ENCODE measurements at places on chromosomes 7 and 10.

GRCh38 chr10:13877154-13877909 lies 290.6 kb downstream of the PRPF18 start:
- DNase-seq = no peak

- no peak for DNase-seq
These were observed 7.8 kb downstream of the FBXW4 start for GRCh38 chr10:101687071-101687658.

DNA sequence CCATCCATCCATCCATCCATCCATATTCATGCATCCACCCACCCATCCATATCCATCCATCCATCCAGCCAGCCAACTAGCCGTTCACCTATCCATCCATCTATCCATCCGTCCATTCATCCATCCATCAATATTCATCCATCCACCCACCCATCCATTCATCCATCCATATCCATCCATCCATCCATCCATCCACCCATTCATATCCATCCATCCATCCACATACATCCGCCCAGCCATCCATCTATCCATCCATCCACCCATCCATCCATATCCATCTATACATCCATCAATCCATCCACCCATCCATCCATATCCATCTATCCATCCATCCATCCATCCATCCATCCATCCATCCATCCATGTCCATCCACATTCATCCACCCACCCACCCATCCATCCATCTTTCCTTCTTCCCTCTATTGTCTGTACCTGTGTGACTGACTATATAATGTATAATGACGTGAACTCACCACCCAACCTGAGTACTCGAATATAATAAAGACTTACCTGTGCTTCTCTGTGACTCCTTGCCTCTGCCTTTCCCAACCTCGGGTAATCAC lies 2.5 kb downstream of the INMT start:
- no peak for DNase-seq

DNA sequence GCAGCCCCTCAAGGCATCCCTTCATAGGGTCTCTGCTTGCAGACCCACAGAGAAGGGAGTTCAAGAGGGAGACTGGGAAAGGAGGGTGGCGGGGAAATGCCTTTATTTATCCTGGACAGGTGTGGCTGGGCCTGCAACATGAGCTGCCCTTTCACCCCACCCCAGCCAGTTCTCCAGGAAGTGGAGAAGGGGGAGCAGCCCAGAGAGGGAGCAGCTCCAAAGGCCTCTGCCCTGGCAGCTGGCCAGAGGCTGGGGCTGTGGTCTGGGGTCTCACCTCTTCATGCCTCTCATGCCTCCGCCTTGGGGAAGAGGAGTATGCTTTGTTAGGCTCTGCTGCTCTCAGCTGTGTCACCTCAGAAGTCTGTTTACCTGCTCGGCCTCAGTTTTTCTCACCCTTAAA lies 3.1 kb downstream of the LDB3 start:
- no peak for DNase-seq

DNA sequence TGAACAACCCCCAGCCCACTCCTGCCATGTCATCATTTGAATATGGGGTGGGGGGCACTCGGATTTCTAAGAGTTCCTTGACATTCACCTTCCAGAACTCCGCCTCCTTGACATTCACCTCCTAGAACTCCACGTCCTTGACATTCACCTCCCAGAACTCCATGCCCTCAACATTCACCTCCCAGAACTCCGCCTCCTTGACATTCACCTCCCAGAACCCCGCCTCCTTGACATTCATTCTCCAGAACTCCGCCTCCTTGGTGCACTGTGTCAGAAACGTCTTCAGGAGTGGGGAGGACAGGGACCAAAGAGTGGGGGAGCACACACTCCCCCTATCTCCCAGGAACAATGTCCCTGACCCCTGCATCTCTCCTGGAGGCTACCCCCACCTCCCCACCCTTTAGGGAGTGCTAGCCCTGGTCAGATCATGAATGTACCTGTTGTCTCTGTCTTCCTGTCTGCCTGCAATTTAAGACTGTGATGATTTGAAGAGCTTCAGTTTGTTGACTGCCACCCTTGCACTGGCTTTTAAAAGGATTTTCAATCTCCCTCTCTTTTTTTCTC lies 110.1 kb downstream of the NPTX2 start:
- no peak for DNase-seq

All from T-helper 17 cell (primary cell).